Activated naive CD8-positive, alpha-beta T cell treated with anti-CD3 and anti-CD28 coated beads, Interleukin-2, amount 50 U/mL, for 24 hours (primary cell): ENCODE measurements at places on chromosomes 16 and 17.

- H3K36me3 ChIP-seq = no peaks in the 10 kb centered on the region
- peaks cover 9% of the 10 kb centered on the region for H3K4me1 ChIP-seq
- no peak overlapping the region for H3K27ac ChIP-seq
- H3K4me3 ChIP-seq = peak overlapping the region; percentile 52
- H3K27me3 ChIP-seq = peaks cover 29% of the 10 kb centered on the region
Measured at GRCh38 chr17:72618001-72618509, 474.4 kb downstream of the SLC39A11 start.

GRCh38 chr16:14365200-14365851 is 264.7 kb downstream of the PARN start:
- H3K4me1 ChIP-seq = no peaks in the 10 kb centered on the region
- no peak overlapping the region for H3K4me3 ChIP-seq
- H3K27ac ChIP-seq = no peak overlapping the region
- no peak for DNase-seq

- DNase-seq = no peak
- H3K27ac ChIP-seq = no peak overlapping the region
- no peaks in the 10 kb centered on the region for H3K27me3 ChIP-seq
- H3K36me3 ChIP-seq = no peaks in the 10 kb centered on the region
Measured at GRCh38 chr17:65901394-65901793, 290.5 kb downstream of the CEP112 start.

- H3K27ac ChIP-seq = no peak overlapping the region
- no peak overlapping the region for H3K4me3 ChIP-seq
- H3K4me1 ChIP-seq = no peaks in the 10 kb centered on the region
Measured at GRCh38 chr16:73793260-73793659, 503.4 kb upstream of the PSMD7 start.

DNA sequence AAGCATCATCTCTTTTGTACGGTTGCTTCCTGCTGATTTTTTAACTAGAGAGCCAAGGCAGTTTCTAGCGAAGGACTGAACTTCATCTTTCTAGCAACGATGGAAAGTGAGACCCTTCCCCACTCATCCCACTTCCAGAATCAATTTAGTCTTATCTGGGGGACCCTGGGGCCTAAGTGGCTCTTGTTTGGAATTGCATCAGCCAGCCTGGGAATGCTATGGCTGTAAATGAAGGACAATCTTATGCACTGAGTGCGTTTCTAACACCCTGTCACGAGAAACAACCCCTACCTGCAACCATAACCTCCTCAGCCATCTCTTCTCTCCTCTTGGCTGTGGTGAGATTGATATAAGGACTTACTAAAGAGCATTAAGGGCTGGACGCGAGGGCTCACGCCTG is 64.8 kb downstream of the ERCC4 start:
- H3K36me3 ChIP-seq = no peaks in the 10 kb centered on the region
- no peak overlapping the region for H3K27ac ChIP-seq
- no peak overlapping the region for H3K4me3 ChIP-seq
- DNase-seq = no peak
- H3K27me3 ChIP-seq = peaks cover 6% of the 10 kb centered on the region
- H3K4me1 ChIP-seq = no peaks in the 10 kb centered on the region

- H3K27ac ChIP-seq = no peak overlapping the region
- no peak overlapping the region for H3K4me3 ChIP-seq
- no peak for DNase-seq
- no peaks in the 10 kb centered on the region for H3K27me3 ChIP-seq
Measured at GRCh38 chr17:67215991-67216421, 29.0 kb downstream of the HELZ start.

- peaks cover 36% of the 10 kb centered on the region for H3K4me1 ChIP-seq
- H3K27me3 ChIP-seq = no peaks in the 10 kb centered on the region
- H3K4me3 ChIP-seq = peak overlapping the region; percentile 83
Measured at GRCh38 chr16:1351215-1351581, 480 bp downstream of the TSR3 start.

DNA sequence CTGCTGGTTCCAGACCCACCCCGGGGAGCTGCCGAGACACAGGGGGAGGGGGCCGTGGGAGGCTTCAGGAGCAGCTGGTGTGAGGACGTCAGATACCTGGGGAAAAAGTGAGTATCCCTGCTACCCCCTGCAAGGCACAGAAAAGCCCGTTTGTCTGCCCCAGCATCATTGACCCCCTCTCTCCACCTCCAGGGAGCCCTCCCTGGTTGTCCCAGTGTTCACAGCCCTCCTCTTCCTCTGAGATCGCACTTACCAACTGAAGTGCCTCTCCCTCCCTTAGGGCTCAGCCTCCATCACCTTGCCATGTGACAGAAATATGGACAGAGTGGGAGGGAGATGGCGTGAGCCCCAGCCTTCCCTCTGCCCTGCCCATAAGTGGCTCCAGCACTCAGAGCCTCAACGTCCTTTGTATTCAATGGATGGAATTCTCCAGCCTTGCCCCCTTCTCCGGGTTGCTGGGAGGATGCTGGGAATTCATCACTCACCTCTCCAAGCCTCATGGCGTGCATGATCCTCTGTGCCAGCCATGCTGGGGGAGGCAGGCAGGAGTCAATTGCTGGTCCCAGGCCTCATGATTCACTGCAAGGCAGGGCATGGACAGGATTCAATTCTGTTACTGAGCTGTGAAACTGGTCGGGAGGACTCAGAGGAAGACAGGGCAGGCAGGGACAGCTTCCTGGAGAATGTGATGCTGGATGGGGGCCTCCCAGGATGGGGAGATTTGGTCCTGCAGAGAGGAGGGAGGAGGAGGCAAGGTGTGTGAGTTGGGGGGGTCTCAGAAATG is 14.6 kb downstream of the SPNS3 start:
- no peaks in the 10 kb centered on the region for H3K4me1 ChIP-seq
- H3K27ac ChIP-seq = no peak overlapping the region
- DNase-seq = no peak
- H3K36me3 ChIP-seq = no peaks in the 10 kb centered on the region

GRCh38 chr17:35135322-35135721 is 6.8 kb downstream of the NLE1 start:
- no peaks in the 10 kb centered on the region for H3K27me3 ChIP-seq
- H3K4me3 ChIP-seq = no peak overlapping the region
- H3K4me1 ChIP-seq = peaks cover 2% of the 10 kb centered on the region
- DNase-seq = no peak
- H3K27ac ChIP-seq = no peak overlapping the region

DNA sequence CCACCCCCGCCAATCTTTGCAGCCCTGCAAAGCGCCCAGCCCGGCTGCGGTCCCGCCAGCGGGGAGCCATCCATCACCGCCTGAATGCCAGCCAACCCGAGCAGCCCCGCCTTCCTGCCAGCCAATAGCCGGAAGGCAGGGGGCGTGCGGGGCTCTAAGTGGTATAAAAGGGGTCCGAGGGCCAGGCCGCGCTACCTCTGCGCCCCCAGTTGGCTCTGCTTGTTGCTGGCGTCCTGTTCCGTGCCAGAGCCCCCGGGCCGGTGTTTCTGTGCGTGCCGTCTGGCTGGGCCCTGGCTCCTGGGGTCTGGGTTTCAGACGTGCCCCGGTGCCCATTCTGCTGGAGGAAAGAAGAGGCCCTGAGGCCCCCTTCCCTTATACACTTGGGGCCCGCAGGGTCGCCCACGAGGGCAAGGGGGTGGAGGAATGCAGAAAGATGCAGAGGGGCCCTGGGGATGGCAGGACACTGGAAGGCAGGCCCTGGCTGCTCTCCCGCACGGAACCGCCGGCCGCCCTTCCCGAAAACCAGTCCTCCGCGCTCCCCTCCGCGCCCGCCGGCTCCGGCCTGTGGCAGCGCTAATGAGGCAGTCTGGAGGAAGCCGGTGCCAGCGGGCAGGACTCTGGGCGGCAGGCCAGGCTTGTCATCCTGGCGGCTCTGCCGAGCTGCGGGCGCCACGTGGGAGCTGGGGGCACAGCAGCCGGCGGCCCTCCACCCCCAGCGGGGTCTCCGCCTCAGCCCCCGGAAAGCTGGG is 14.0 kb downstream of the COPZ2 start:
- peaks cover 35% of the 10 kb centered on the region for H3K4me1 ChIP-seq
- H3K27me3 ChIP-seq = peaks cover 38% of the 10 kb centered on the region

GRCh38 chr17:17882082-17882581 is 45.3 kb upstream of the SREBF1 start:
- no peak overlapping the region for H3K27ac ChIP-seq
- no peaks in the 10 kb centered on the region for H3K4me1 ChIP-seq
- no peaks in the 10 kb centered on the region for H3K27me3 ChIP-seq

DNA sequence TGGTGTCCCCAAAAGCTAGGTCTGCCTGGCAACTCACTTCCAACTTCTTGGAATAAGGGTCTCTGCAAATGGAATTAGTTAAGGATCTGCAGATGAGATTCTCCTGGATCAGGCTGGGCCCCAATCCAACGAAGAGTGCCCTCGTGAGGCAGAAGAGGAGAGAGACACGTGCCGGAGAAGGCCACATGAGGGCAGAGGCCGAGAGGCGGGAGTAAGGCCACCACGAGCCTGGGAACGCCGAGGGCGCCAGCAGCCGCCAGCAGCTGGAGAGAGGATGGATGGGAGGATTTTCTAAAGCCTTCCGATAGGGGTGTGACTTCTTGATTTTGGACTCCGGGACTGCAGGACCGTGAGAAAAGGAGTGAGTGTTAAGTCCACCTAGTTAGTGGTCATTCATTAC is 76.3 kb downstream of the JPH3 start:
- H3K27ac ChIP-seq = no peak overlapping the region
- no peak overlapping the region for H3K4me3 ChIP-seq
- no peak for DNase-seq

DNA sequence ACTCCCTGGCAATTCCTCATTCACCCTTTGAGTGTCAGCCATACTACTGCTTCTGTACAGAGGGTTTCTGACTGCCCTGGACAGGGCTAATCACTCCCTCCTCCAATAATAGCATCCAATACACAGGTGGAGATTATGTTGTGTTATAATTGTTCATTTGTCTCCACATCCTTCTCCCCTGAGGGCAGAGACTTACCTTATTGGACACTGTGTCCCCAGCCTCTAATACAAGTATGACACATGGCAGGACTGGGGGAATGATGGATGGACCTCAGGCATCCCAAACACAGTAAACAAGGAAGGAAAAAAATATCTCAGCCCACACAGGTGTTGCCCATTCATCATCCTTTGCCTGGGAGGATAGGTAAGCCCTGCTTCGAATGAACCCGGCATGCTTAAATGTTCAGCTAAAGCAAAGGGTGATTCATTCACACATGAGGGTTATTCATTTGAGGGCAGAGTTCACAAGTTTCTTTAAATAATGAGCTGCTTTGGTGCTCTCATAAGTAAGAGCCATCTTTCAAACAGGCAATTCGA is 34.8 kb downstream of the MMD start:
- H3K27ac ChIP-seq = no peak overlapping the region
- H3K36me3 ChIP-seq = no peaks in the 10 kb centered on the region
- no peaks in the 10 kb centered on the region for H3K4me1 ChIP-seq

DNA sequence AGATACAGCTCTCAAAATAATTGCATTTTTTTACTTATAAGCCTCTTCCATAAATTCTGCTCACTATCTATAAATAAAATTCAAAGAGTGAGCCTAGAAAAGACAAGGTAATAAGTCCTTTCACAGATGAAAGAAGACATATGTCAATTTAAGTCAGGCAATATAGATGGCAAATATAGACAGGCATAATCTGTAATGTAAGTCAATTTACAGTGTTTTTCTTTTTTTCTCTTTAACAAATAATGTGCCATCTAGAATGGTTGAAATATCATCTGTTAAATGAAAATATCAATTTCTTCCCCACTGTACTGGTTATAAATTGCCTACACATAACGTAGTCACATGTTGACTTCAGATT is 1409.2 kb upstream of the GOT2 start:
- DNase-seq = no peak
- no peaks in the 10 kb centered on the region for H3K27me3 ChIP-seq
- no peaks in the 10 kb centered on the region for H3K36me3 ChIP-seq
- H3K4me1 ChIP-seq = no peaks in the 10 kb centered on the region

- H3K27ac ChIP-seq = no peak overlapping the region
- H3K4me1 ChIP-seq = peaks cover 3% of the 10 kb centered on the region
- no peak overlapping the region for H3K4me3 ChIP-seq
- no peak for DNase-seq
Measured at GRCh38 chr16:88378836-88379693, 3.7 kb upstream of the ZNF469 start.
